Activated CD8-positive, alpha-beta memory T cell treated with anti-CD3 and anti-CD28 coated beads for 4 hours (primary cell): ENCODE measurements at places on chromosomes 13 and 19.

DNA sequence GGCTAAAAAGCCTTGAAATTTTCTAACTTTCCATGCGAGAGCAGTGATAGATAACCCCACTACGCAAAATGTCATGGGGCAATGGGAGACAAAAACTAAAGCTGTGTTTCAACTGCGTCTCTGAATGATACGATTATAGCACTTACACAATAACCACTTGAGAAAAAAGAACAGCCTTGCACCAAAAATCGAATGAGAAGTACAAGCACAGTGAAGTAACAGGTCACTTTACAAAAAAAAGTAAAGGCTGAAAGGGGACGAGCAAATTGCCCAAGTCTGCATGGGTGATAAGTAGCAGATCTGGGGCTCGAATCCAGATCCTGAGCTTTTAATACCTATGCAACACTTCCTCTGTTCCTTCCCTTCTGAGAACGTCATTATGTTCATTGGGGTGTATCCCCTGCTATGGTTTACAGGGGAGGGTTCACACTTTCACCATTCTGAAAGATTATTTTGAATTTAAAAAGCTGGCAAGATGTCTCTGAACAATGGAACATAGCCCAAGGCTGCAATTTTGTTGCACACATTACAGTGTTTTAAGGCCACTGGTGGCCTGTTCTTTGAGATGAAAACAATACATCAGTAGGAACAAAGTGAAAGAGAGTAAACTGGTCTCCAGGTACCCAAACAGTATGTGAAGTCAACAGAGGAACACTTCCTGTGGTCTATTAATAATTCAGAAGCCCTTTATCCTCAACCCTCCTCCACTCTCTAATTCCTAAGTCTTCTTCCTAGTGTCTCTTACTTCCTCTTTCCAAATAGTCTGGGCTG, 3.2 kb downstream of the CPB2 start:
- no peak for DNase-seq

GRCh38 chr19:40231544-40232424, 5.3 kb upstream of the CCNP start:
- no peak for DNase-seq

- no peak for DNase-seq
These were observed 10.1 kb upstream of the GTF2F1 start for GRCh38 chr19:6402837-6403608.

DNA sequence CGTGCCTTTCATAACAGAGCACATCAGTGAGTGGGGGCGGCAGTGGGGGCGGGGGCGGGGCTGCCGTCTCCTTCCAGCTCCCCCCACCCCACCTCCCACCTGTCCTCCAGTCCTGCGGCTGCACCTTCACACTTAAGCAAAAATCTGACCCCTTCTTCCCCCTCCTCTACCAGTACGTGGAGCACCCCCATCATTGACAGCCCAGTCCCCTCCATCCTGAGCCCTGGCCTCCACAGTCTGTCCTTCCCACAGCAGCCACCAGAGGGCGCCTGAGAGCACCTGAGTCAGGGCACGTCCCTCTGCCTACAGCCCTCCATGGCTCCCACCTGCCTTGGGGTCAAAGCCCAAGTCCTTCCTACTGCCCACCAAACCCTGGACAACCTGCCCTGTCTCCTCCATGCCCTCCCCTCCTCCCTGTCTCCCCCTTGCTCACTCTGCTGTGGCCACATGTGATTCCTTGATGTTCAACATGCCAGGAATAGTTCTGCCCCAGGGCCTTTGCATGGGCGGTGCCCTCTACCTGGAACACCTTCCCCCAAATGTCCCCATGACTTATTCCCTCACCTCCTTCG, 4.0 kb downstream of the EBI3 start:
- peak; percentile 27 for DNase-seq

- DNase-seq: no peak
These were observed 15.4 kb downstream of the TNFAIP8L1 start for GRCh38 chr19:4654437-4655361.

GRCh38 chr19:49684251-49684982, 5.0 kb upstream of the ADM5 start:
- DNase-seq: no peak

DNA sequence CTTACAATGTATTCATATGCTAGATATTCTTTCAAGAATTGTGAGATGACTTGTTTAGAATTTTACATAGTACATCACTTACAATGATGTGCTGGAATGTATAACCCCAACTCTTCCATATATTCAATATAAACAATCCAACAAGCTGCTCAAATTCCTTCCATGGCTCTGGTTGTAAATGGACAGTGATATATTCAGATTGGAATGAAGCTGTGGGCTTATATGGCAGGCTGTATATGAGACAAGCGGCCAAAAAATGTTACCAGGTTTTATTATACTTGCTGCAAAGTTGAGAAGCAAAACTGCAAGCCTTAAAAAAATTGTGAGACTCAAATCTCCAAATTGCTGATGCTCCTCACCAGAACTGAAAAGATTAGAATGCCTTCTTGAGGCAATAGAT, 83.6 kb upstream of the KLF12 start:
- DNase-seq: no peak

DNA sequence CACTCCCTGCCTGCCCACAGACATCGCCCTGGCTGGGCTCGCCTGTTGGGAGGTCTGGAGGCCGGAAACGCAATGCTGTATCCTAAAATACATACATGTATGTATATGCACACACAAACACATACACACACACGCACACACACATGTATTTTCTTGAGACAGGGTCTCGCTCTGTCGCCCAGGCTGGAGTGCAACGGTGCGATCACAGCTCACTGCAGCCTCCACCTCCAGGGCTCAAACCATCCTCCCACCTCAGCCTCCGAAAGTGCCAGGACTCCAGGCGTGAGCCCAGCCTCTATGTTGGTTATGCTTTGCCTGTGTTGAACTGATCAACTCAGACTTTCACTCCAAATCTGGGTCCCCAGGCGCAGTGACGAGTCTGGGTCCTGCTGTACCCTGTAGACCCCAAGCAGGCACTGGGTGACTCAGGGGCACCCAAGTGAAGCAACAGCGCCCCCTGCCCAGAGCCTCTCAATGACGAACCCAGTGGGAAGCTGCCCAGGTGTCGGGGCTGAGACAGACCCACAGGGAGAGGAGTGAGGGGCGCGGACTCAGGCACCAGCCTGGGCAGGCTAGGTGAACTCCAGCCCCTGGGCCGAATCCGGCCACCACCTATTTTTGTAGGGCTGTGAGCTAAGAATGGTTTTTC, 27.4 kb upstream of the CACTIN start:
- no peak for DNase-seq

DNA sequence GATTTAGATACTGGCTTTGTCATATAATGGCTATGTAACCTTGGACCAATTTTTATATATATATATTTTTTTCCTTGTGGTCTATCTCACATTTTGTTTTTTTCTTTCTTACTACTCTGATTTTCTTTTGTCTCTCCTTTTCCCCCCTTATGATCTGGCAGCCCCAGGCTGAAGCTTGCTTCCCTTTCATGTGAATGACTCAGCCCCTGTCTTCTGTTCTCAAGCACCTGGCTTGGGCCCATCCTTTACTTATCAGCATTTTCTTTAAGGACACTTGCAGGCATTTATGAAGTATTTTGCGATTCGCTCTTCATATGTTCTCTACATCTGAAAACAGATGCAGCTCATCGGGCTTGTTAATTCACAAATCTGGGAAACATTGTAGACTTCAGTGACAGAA, 163.6 kb downstream of the SPRY2 start:
- no peak for DNase-seq

DNA sequence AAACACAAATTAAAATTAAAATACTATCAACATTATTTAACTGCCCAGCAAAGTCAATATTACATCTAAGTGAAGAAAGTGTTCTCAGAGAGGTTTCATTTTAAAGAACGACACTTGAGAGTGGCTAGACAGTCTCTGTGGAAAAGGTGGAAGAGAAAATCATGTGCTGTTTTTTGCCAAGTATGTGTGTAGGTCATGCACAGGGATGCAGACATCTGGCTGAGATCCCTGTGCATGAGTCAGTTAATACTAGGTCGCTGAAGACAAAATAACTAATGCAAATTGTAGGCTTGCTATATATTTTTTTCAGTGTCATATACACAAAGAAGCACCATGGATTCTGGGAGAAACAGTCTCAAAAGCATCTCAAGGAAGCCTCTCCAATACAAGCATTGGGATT, 44.3 kb upstream of the ENOX1 start:
- no peak for DNase-seq

DNA sequence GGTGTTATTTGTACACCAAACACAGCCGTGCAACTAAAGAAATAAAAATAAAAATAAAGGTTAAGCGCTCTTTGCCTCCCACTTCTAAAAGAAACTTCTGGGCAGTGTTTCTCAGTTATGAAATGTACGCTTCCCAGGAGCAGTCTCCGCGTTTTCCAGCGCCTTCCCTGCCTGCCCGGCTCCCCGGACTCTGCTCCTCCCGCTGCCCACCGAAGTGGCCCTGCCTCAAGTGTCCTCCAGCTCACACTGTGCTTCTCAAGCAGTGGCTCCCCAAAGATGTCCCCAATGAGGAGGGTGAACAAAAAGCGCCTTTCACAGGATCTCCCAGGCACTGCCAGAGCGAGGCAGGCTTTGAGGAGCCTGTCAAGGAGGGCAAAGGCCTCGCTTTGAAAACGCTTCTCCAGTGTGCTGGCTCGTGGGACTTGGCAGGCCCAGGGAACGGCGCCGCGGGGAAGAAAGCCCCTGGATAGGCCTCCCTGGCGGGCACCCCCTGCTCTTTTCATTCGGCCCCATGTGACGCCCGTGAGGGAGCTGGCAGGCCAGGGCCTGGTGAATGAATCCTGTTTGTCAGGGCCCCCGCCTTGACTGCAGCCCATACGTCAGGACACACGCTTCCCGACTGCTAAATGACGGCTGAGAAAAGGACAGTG, 187.1 kb downstream of the FOXO1 start:
- no peak for DNase-seq

DNA sequence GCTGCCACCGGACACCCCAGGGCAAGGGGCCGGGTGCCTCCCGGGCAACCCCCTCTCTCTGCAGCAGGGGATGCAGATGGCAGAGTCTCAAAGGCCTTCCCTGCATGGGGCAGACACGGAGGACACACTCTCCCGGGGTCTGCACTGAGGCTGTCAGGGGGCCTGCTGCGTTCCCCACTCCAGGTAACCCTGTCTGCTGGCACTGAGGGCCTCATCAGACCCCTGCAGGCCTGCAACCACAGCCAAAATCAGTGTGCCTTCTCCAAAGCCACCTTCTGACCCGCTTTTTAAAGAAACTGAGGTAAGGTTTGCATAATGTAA, 93.9 kb downstream of the GNG7 start:
- no peak for DNase-seq

DNA sequence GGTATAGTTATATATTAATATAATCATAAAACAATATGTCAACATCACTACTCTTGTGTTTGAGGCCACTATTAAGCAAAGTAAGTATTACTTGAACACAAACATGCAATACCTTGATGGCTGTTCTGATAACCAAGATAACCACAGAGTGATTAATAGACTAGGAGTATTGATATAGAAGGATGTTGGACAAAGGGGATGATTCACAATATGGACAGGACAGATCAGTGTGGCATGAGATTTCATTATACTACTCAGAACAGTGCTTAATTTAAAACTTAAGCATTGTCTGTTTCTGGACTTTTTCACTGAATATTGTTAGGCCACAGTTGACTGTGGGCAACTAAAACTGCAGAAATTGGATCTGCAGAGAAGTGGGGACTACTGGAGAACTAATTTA, 384.2 kb downstream of the SLITRK1 start:
- no peak for DNase-seq

- DNase-seq: no peak
These were observed 28.8 kb upstream of the INTS6 start for GRCh38 chr13:51481656-51482055.

- DNase-seq: no peak
These were observed 36.9 kb upstream of the ZNF507 start for GRCh38 chr19:32308431-32309077.

DNA sequence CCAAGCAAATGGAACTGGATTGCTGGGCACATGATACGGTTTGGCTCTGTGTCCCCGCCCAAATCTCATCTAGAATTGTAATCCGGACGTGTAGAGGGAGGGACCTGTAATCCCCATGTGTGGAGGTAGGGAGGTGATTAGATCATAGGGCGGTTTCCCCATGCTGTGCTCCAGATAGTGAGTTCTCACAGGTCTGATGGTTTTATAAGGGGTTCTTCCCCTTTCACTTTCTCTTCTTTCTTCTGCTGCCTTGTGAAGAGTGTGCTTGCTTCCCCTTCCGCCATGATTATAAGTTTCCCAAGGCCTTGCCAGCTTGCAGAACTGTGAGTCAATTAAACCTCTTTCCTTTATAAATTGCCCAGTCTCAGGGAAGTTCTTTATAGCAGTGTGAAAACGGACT, 32.6 kb upstream of the MTIF3 start:
- DNase-seq: no peak

GRCh38 chr13:36981156-36981743, 17.9 kb downstream of the ALG5 start:
- DNase-seq: no peak

DNA sequence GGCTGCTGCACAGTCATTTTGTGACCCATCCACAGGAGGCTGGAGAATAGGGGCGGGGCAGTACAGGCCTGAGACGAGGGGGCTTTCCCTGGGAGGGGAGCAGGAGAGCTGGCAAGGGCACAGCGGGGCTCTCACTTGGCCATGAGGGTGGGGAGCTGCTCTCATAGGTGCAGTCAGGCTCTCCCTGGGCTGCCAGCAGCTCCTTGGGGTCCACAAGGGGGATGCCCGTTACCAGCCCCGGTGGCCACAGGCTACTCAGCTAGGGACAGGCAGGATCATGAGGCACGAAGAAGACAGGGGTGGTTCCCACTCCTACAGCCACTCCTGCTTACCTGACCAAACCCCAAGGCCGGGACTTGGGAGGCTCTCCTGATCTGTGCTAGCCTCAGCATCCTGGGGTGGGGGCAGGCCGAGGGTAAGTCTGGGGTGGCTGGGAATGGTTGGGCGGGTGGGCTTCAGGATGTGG, 16.5 kb downstream of the ARHGAP33 start:
- no peak for DNase-seq

DNA sequence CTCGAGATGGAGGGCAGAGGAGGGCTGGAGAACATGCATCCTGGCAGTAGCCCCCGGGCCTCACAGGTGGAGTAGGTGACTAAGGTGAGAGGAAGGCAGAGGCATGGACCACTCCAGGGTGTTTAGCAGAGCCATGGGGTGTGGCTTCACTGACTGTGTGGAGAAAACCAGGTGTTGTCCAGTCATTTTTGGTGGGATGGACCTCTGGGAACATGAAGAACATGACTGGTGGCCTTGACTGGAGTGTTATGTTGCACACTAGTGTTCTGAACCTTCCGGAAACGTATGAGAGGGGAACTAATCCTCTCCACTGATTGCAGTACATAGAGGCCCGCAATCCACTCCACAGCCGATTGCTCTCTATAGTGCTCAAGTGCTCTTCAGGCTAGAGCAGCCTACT, 16.9 kb downstream of the MED26 start:
- DNase-seq: no peak

DNA sequence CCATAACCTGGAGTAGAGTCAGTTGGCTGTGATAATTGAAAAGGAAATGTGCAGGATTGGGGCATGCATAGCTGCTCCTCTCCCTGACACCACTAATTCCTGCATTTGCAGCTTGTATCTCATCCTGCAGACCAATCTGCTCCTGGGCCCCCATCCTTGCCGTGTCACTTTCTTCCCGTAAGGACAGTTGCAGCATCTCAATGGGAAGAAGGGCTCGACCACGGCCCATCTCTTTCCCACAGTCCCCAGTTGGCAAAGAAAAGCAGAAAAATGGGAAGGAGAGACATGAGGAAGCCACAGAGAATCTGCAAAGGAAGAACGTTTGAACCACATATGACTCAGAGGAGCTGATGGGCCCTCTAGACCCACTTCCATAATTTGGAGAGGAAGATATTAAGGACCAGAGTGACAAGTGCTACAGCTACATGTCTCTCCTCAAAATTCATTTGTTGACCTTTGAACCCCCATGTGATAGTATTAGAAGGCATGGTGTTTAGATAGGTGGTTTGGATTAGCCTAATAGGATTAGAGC, 1.8 kb upstream of the SIGLEC12 start:
- no peak for DNase-seq
